Hematopoietic multipotent progenitor cell treated with erythropoietin and hydrocortisone succinate and interleukin-3 and kit ligand, for 8 days (in vitro differentiated cells): ENCODE measurements at places on chromosomes 7 and 10.

DNA sequence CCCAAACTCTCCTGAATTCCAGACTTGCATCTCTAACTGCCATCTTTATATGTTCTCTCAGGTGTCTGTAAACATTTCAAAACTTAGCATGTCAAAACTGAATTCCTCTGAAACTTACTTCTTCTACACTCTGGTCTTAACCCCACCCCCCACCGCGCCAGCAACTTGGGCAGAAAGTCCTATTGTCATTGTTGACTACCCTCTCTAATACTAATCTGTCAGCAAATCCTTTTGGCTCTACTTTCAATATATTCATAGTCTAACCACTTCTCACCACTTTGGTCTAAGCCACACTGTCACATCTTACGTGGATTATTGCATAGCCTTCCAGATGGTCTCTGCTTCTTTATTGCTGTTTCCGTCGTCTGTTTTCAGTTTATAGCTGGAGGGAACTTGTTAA lies 86.6 kb downstream of the AHCYL2 start:
- DNase-seq, result no peak

DNA sequence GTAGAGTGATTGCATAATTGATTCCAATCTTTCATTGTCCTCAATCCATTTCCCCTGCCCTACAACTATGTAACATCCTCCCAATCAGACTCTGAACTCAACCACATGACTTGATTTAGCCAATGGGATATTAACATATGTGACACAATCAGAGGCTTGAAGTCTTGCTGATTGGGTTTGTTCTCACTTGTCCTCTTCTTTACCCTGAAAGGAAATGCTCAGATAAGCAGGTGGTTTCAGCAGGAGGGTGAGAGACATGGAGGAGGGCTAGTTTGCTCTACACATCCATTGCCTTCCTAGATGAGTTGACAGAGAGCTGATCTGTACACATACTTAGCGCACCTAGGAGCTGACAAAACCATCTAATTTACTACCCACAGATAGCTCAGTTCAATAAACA lies 669.4 kb downstream of the NRG3 start:
- no peak for DNase-seq

- DNase-seq, result no peak
Observed at GRCh38 chr10:74738542-74738941, 87.9 kb upstream of the KAT6B start.

DNA sequence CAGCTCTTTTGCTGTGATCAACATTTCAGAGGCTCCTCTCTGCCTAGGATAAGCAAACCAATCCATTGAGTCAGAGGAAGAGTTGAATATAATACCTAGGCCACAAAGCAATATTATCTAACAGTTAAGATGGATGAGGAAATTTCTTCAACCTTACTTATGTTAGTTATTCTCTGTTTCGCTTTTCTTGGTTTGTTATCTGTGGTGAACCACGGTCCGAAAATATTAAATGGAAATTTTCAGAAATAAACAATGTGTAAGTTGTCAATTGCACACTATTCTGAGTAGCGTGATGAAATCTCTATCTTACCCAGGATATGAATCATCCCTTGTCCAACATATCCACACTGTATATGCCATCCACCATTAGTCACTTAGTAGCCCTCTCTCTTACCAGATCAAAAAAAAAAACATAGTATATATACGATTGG lies 1.5 kb upstream of the HTR7 start:
- no peak for DNase-seq

DNA sequence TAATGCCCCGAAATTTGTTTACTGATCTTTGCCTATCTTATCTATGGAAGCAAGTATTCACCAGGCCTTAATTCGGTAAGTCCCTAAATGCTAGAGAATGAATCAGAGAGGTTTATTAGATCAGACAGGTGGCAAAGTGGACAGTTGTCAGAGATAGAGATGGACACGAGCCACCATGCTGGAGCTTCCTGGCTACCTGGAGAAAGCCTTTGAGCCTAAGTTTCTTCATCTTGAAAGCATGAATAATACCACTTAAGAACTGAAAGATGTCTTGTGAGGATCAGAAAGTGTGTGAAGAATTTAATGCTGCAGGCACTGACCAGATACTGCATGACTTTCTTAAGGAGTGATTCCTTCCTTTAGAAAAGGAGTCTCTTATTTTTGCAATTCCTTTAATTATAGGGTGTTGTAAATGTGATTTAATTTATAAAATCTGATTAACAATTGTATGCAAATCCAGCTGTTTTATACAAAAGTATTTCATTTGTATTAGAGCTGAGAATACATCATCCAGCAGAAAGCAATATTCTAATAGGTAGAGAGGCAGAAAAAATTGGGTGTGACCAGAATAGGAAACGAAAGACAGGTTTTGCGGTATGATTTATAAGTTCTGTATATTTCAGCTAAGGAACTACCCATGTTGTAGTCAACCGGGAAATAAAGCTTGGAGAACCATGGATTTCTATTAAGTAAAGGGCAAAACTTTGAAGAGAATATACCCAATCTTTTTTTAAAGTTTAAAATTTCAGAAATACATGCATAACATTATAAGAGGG lies 82.7 kb downstream of the SMURF1 start:
- no peak for DNase-seq

- no peak for DNase-seq
Observed at GRCh38 chr10:89852872-89853271, 151.5 kb downstream of the KIF20B start.

DNA sequence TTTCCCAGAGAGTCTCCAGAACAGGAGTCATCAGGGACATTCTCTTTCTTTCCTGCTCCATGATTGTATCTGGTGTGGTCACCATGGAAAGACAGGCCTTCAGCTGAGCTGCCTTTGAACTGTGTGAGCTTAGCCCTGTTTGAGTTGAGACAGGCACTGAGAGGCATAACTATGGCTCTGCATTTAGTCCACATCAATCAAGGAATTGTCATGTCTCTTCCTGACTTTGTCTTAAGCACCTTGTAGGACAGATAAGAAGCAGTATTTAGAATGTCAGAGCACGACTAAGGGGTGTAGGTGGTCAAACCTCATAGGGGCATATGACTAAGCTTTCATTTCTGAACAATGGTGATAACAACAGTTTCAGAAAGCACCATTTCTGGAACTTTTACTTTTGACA lies 53.5 kb downstream of the EPDR1 start:
- peak; percentile 21 for DNase-seq

DNA sequence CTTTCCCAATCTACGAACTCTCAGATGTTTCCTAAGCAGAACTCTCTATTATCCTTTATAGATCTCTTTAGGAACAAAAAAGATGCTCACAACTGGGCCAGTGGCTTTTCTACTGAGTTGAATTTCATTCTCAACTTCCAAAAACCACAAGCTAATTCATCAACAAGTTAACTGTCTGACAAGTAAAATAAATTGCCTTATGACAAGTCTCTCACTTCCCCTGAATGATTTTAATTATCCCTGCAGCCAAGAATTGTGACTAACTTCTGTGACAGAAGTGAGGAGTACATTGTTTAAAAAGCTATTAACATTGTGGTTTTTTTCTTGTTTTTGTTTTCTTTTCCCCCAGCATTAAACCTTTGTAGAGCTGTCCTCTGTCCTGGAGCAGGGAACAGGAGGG lies 343.1 kb downstream of the HPSE2 start:
- DNase-seq, result no peak

- DNase-seq, result peak; percentile 77
Observed at GRCh38 chr7:128883622-128884448, 21.2 kb downstream of the ATP6V1F start.

- no peak for DNase-seq
Observed at GRCh38 chr7:44411306-44411705, 79.2 kb downstream of the NUDCD3 start.

DNA sequence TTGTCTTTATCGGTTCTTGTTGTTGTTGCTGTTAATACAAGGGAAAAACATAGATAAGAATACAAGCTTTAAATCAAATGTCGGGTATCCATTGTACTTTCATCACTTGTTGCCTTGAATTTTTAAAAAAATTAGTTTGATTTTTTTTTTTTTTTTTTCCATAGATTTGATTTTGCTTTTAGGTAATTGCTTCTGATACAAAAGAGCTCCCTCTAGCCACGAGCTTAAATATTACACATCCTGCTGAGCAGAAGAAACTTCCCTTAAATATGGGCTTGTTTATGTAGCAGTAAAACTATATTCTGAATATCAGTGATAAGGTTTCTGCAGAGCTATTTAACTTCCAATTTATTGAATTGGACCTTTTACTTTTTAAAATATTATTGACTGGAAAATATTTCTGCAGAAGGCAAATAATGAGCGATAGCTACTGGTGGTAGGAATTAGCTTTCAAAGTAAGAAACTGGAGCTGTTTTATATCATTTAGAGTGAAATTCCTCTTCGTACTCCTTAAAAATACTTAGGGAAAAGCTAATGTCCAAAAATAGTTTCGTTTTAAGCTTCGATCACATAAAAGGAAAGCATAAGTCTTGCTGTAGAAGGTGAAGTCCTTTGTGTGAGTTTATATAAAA lies 216.9 kb downstream of the POLR1F start:
- peak; percentile 17 for DNase-seq

DNA sequence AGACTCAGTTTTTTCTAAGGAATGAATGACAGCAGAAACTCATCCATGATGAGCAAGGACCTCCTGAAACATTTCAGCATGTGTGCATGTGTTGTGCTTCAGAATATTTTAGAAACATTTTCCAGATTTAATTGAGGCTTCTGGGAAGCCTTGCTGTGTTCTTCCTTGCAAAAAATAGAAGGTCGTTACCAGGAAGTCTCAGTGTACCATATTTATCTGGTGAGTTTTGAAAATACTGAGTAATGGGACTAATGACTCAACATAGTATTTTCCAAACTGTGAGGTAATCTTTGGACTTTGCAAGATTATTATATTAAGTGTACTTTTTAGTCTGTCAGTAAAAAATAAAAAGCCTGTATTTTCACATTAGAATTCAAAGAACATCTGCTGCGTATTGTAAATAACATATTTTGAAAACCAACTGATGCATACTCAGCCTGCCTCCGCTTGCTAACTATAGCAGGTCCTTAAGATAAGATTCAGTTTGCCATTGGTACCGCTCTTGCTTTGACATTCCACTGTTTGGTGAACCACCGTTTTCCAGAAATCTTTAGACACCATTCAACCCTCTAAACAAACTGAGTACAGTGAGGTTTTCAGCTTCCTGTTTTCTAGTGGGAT lies 739.6 kb upstream of the GALNT17 start:
- DNase-seq, result no peak

GRCh38 chr7:116527521-116527920 lies 2.7 kb downstream of the CAV1 start:
- DNase-seq, result no peak

- peak; percentile 96 for DNase-seq
Observed at GRCh38 chr10:68955832-68956532, at the start of gene DDX21. Gene DDX21 (plus strand): TSS chr10:68956170. CDS start chr10:68956226, 56 bp downstream.
